IMR-90 (cell line): ENCODE measurements at places on chromosomes 5 and 9. TPM values are rescaled to one million over a fixed set of nuclear protein-coding genes. Genes with fewer than 3 reads are reported as not detected.
A peak's percentile ranks its signal among the peaks of the same experiment; 100 is the strongest.

SOHLH1 gene
- not detected in 2 replicates for total RNA-seq

ARID3C gene
- not detected in 2 replicates for total RNA-seq

DNA sequence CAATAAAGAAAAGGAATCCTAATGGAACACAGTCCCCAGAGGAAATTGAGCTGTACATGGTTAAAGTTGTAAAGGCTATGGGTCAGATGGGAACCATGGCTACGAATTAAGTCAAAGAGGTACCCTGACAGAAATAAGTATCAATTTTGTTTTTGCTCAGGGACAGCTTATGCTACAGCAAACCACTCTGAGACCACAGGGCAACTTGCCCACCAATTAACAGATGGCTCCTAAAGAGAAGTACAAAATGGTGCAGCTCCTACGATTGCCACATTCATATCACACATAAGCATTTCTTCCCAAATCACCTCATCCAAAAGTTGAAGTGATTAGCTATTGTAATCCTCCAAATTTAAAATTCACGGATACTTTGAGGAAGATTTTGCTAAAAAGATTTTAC lies 83.0 kb downstream of the ELAVL2 start:
- no peak for DNase-seq

GRCh38 chr9:90024409-90024808 lies 419.6 kb downstream of the GADD45G start:
- no peak for DNase-seq

GRCh38 chr9:97847474-97848214 lies 5.4 kb upstream of the FOXE1 start:
- DNase-seq, result no peak

- peak; percentile 61 for DNase-seq
Observed at GRCh38 chr5:53418409-53418808, 62.0 kb upstream of the FST start.

DNA sequence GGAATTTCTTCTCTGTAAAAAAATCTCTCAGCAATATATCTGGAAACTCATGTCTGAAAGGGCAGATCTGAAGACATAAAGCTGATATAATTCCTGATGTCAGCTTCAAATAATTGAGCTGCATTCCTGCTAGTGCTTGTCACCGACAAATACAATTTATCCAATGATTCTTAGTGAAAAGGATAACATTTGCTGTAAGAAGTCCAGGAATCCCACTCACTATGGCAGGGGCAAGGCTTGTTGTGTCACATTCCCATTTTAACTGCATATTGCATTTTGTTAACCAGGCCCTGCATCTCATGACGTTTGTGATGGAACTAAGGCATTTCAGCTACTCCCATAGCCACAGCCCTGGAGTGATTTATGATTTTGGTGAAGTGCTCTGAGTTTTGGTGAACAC lies 160.1 kb upstream of the DAB2 start:
- peak; percentile 21 for DNase-seq

DNA sequence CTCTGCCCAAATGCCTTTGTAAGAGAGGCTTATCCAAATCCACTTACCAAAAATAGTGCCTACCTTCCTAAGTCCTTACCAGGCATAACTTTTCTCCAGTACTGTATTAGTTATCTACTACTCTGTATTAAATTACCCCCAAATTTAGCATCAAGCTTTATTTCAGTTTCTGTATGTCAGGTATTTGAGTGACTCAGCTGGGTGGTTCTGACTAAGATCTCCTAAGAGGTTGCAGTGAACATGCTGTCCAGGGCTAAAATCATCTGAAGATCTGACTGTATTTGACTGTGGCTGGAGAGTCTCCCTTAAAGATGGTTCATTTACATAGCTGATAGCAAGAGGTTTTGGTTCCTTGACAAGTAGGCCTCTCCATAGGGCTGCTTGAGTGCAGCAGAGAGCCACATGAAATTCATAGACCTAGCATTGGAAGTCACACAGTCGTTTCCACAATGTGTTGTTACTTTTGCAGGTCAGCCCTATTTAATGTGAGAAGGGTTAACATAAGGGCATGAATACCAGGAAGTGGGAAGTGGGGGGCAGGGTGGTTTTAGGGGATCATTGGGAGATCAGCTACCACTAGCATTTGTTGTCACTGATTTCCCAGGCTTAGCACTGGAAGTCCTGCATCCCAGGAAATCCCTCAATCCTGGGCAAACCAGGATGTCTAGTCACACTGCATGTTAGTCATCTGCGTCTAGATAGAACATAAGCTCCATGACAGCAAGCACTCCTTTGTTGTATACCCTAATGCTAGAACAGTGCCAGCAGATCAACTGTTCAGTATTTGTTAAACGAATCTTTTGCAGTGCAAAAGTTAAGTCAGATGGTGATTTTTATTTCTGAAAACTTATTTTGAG lies 2.0 kb upstream of the ZNF622 start:
- DNase-seq, result peak; percentile 78

DNA sequence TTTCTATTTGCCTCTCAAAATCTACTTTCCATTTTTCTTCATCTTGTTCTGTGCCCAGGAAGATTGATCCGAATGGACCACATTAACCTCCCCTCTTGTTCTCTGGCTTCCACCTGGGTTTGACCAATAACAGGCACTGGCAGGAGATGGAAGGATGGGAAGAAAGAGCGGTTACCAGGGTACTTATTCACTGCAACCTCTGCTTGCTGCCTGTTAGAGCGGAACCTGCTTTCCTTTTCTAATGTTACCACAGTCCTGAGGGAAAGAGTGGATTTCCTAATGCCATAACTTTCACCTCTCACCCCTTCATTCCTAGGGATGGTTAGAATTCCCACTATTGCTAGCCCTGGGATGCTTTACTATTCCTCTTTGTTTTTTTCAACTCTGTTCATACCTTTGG lies 262.1 kb downstream of the RFX3 start:
- no peak for DNase-seq

DNA sequence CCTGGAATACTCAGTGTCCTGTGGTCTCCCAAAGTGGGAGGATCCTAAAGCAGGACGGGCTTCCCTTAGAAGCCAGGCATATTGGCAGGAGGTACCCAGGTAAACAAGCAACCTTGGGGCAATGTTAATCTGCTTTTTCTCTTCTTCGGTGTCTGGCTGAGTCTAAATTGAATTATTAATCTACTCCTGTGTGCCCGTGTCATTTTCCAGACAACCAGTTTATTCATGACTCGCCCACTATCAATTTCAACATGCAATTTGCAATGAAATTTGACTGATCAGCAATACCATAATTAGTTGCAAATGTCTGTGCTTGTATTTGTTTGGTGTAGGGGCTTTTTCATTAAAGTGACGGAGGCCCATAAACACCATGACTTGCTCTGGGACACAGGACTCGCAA lies 32.9 kb upstream of the JADE2 start:
- no peak for DNase-seq

GRCh38 chr9:107049046-107049802 lies 186.3 kb downstream of the ZNF462 start:
- DNase-seq, result no peak

DNA sequence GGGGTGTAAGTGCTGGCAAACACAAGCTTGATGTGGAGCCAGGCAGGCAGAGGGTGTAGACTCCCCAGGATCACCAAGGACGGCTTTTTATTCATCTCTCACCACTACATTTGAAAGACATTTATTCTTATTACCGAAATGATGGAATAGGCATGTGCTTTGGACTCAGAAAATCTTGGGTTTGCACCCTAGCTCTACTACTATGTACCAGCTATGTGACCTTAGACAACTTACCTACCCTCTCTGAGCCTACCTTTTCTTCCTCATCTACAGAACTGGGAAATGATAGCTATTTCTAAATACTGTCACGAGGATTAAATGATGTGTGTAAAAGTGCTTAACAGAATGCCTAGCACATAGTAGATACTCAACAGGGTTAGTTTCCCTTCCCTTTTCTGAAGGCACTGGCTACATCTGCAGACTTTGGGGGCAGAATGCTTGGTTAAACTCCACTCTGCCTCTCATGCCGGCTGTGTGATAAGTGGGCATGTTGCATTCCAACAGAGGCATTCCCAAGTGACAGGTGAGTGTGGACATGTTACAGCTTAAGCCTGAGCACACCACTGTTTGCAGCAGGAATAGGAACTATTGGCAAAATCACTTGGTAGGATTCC lies 94.8 kb downstream of the SLC1A3 start:
- DNase-seq, result no peak

DNA sequence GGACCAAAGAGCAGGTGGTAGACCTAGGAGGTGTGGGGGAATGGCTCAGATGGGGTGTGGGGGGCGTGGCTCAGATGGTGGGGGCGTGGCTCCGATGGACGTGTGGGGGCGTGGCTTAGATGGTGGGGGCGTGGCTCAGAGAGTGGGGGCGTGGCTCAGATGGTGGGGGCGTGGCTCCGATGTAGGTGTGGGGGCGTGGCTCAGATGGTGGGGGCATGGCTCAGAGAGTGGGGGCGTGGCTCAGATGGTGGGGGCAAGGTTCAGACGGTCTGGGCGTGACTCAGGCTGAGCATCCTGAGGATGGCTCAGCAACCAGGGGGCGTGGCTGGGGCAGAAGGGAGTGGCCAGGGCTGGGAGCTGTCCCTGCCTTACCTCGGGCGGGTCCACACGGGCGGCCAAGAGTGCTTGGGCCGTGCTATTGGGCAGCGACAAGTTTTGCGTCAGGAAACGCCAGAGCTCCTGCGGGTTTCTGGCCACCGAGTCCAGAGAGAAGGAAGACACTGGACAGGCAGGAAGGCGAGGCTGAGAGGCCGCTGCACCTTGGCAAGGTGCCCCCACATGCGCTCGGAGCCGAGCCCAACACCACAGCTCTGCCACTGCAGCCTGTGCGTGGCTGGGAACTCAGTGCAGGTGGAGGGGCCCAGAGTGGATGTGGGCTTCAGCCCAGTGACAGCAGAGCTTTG lies 5.9 kb downstream of the ABCA2 start:
- DNase-seq, result peak; percentile 68

GRCh38 chr5:26610577-26610976 lies 427.8 kb downstream of the CDH9 start:
- DNase-seq, result no peak

GRCh38 chr5:79692596-79692995 lies 3.0 kb downstream of the CMYA5 start:
- DNase-seq, result no peak
